A549 treated with DMSO at 1 μM for 4 hours (cell line): ENCODE measurements at places on chromosomes 11 and 22. TPM values are rescaled to one million over a fixed set of nuclear protein-coding genes. Genes with fewer than 3 reads are reported as not detected.

TMEM151A gene
- total RNA-seq, result 2.0 to 3.5 TPM (median 3.2 TPM) in 5 replicates

LARGE2 gene
- total RNA-seq, result 1.5 to 3.4 TPM (median 2.5 TPM) in 5 replicates

BARX2 gene
- total RNA-seq, result not detected in 5 replicates

DEAF1 gene
- 23.3 to 39.2 TPM (median 31.9 TPM) in 5 replicates for total RNA-seq

SYCE3 gene
- total RNA-seq, result 0.30 to 0.80 TPM (median 0.40 TPM) in 4 of 5 replicates, not detected in the other

MICAL2 gene
- 86.9 to 120 TPM (median 99.2 TPM) in 5 replicates for total RNA-seq

TRIM51G gene
- total RNA-seq, result not detected in 5 replicates

CCDC15 gene
- total RNA-seq, result 0.52 to 0.74 TPM (median 0.62 TPM) in 5 replicates

FAT3 gene
- total RNA-seq, result 0.37 to 0.94 TPM (median 0.65 TPM) in 5 replicates

C11orf87 gene
- 0.01 to 0.06 TPM (median 0.02 TPM) in 4 of 5 replicates, not detected in the other for total RNA-seq

RFPL2 gene
- total RNA-seq, result 0.10 to 0.20 TPM (median 0.19 TPM) in 4 of 5 replicates, not detected in the other

SPA17 gene
- total RNA-seq, result 17.6 to 24.9 TPM (median 19.6 TPM) in 5 replicates

KRTAP5-2 gene
- not detected in 5 replicates for total RNA-seq

CDHR5 gene
- total RNA-seq, result 0.02 to 0.05 TPM in 2 of 5 replicates, not detected in the others

APOL5 gene
- not detected in 5 replicates for total RNA-seq

OR5B2 gene
- not detected in 5 replicates for total RNA-seq

MUC15 gene
- total RNA-seq, result not detected in 5 replicates

OTOG gene
- total RNA-seq, result not detected in 5 replicates

SULT4A1 gene
- not detected in 5 replicates for total RNA-seq

DERL3 gene
- 0.43 to 0.69 TPM (median 0.47 TPM) in 5 replicates for total RNA-seq

MAP6 gene
- 1.4 to 1.9 TPM (median 1.6 TPM) in 5 replicates for total RNA-seq

C11orf65 gene
- 0.13 to 0.44 TPM (median 0.36 TPM) in 5 replicates for total RNA-seq

SVIP gene
- total RNA-seq, result 7.6 to 19.5 TPM (median 16.2 TPM) in 5 replicates

KIAA1671 gene
- total RNA-seq, result 7.9 to 11.0 TPM (median 10.5 TPM) in 5 replicates

KCTD21 gene
- 6.9 to 7.7 TPM (median 7.1 TPM) in 5 replicates for total RNA-seq

OR52A1 gene
- total RNA-seq, result not detected in 5 replicates

KCNJ1 gene
- not detected in 5 replicates for total RNA-seq

IL18 gene
- 79.1 to 106 TPM (median 98.4 TPM) in 5 replicates for total RNA-seq

EFEMP2 gene
- 0.67 to 2.1 TPM (median 1.4 TPM) in 5 replicates for total RNA-seq

UCP2 gene
- 69.3 to 102 TPM (median 76.8 TPM) in 5 replicates for total RNA-seq

CALCB gene
- not detected in 5 replicates for total RNA-seq

PLA2G3 gene
- not detected in 5 replicates for total RNA-seq

CASP5 gene
- total RNA-seq, result not detected in 5 replicates

ZPR1 gene
- total RNA-seq, result 50.2 to 65.5 TPM (median 59.5 TPM) in 5 replicates

ART5 gene
- total RNA-seq, result 0.23 to 0.57 TPM (median 0.34 TPM) in 4 of 5 replicates, not detected in the other

C1QTNF5 gene
- not detected in 5 replicates for total RNA-seq

C22orf23 gene
- total RNA-seq, result 0.25 to 0.46 TPM (median 0.31 TPM) in 4 of 5 replicates, not detected in the other

OR5J2 gene
- not detected in 5 replicates for total RNA-seq

MYBPC3 gene
- 0.05 to 0.10 TPM (median 0.07 TPM) in 5 replicates for total RNA-seq

ATXN10 gene
- 97.8 to 138 TPM (median 114 TPM) in 5 replicates for total RNA-seq

GGTLC3 gene
- total RNA-seq, result not detected in 5 replicates

SMTNL1 gene
- total RNA-seq, result not detected in 5 replicates

ART1 gene
- not detected in 5 replicates for total RNA-seq

KRTAP5-9 gene
- not detected in 5 replicates for total RNA-seq

B3GAT3 gene
- 46.5 to 57.3 TPM (median 51.6 TPM) in 5 replicates for total RNA-seq

OR51B4 gene
- not detected in 5 replicates for total RNA-seq

TPH1 gene
- 0.02 to 0.07 TPM (median 0.03 TPM) in 4 of 5 replicates, not detected in the other for total RNA-seq

C11orf91 gene
- 0.35 to 1.6 TPM (median 1.0 TPM) in 5 replicates for total RNA-seq

BAIAP2L2 gene
- total RNA-seq, result 4.3 to 5.2 TPM (median 4.3 TPM) in 5 replicates

GLYATL1 gene
- total RNA-seq, result not detected in 5 replicates
